ENCODE measurements at places on chromosomes 5 and 9.

DNA sequence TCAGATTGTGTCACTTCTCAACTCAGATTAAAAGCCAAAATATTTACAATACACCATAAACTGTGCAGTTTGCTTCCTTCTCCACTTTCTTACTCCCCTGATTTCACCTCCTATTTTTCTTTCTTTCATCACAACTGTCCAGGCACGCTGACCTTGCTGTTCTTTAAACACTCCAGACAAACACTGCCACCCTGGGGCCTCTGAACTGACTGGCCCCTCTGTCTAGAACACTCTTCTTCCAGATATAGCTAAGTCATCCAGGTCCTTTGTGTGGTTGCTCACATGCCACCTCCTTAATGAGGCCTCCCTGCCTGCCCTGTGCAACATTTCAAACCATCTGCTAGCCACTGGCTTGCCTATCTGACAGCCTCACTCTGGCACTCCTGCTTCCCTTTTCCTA is 46.6 kb downstream of the ATG10 start:
- peak; percentile 96 for DNase-seq

GRCh38 chr9:89051421-89052025 is 60.3 kb downstream of the S1PR3 start:
- no peak for DNase-seq

DNA sequence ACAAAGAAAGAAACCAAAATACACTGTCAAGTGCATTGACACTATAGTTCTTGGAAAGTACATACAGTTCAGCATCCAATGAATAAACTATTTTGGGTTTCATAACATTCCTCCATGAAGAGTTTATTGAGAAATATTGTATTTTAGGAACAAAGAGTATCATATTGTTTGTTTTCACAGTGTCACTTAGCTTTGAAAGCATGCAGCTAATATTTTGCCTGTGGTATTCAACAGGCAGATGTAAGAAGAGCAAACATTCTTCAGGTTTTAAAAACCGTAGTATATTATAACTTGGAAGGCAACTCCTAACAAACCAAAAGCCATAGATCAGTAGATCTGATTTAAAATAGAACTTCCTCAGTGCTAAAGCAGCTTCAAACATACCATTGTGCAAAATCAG is 4.5 kb downstream of the PRELID2 start:
- DNase-seq, result no peak

DNA sequence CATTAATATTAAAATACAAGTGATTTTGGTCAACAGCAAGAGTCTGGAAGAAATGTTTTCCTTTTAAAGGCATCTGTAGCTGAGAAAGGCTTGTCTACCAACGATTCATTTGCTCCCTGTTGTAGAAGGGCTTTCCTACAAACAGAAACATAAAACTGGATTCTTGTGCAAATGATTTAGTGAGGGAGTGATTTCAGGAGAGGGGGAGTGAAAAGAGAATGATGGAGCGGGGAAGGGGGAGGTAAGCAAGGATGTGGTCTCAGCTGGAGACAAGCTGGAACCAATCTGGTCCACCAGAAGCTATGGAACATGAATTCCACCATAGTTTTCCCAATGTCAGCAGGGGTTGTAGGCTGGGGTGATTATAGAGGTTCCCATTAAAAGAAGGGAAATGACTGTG is 196.3 kb downstream of the FBXO4 start:
- DNase-seq, result no peak

GRCh38 chr9:137383081-137383783 is 39.7 kb downstream of the EXD3 start:
- DNase-seq, result no peak

All from OCI-M1 (cell line).